Caco-2 (cell line): ENCODE measurements at places on chromosomes 5 and 9. TPM values are rescaled to one million over a fixed set of nuclear protein-coding genes. Genes with fewer than 3 reads are reported as not detected.

Gene CATSPER3
- total RNA-seq, result 0.46 and 0.61 TPM in 2 replicates

Gene PCDHGB1
- 0.60 and 0.66 TPM in 2 replicates for total RNA-seq

Gene SUSD3
- total RNA-seq, result 2.2 and 2.9 TPM in 2 replicates

Gene TRMT10B
- total RNA-seq, result 7.8 and 10.0 TPM in 2 replicates

GRCh38 chr5:132063090-132063911, 2.8 kb downstream of the IL3 start:
- DNase-seq, result peak; percentile 82

GRCh38 chr9:132486706-132487350, 76.8 kb downstream of the CFAP77 start:
- DNase-seq, result no peak

DNA sequence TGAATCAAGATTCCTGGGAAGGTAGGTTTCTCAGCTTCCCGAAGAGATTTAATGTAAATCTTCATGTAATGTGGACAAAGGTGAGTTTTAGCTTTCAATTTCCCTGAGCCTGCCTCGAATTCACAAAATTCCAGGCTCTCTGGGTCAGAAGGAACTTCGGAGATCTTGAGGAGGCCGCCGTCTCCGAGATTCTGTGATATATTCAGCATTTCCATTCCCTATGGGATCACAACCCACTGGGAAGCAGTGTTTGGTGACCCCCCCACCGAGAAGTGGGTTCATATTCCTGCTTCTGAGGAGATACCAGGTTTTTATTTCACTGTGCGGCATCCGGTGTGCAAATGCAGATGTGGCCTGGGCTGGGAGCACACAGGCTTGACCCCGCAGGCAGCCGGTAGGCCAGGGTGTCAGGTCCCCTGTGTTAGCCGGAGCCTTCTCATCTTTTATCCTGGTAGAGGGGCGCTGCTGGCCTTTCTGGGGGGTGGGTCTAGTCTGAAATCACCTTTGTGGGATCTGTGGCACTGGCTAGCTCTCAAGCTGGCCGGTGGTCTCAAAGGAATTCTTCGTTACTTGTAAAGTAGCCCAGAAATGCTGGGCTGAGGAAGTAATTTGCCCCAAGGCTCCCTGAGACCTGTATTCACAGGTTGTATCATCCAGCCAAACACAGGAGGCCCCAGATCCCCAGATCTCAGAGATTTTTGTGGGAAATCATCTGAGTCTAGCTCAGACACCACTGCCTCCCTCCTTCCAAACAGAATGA, 1.4 kb downstream of the PLEKHG4B start:
- DNase-seq, result no peak

GRCh38 chr5:136058039-136058971, 29.5 kb downstream of the TGFBI start:
- DNase-seq, result peak; percentile 87

GRCh38 chr5:75465480-75465879, 45.9 kb downstream of the CERT1 start:
- no peak for DNase-seq
